ACHN (cell line): ENCODE measurements at places on chromosomes 7 and 10.
A peak's percentile ranks its signal among the peaks of the same experiment; 100 is the strongest.

DNA sequence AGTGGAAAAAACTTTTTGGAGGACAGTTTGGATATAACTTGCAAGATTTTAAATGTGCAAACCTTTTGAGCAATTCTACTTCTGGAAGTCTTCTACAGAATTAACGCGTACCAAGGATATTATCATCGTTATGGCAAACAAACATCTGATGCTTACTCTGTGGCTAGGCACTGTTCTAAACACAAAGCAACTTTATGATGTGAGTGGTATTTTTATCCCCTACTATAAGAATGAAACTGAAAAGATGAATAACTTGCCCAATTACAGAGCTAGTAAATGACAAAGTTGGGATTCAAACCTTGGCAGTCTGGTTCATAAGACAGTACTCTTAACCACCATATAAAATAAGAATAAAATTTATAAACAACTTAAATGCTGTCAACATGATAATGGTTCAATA, 15.8 kb downstream of the ASZ1 start:
- no peak for DNase-seq

GRCh38 chr10:123567984-123568739, 98.0 kb upstream of the GPR26 start:
- no peak for DNase-seq

DNA sequence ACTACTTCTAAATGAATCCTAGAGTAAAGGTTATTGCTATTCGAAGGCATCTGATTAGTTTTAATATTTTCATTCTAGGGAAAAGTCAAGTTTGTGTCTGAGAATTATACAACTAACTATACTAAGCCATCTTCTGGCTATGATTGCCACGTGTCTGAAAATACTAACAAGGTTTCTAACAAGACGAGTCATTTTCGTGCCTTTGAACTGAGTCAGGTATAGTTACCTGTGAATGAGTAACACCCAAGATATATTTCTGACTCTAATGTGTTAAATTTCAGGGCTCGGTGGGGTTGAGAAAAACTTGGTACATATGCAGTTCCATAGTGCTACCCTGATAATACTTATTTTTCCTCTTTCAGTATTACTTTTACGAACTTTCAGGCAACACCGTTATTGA, 35.5 kb downstream of the TASOR2 start:
- no peak for DNase-seq

- DNase-seq, result no peak
These were observed 143.9 kb upstream of the FRMD4A start for GRCh38 chr10:14474656-14475055.

DNA sequence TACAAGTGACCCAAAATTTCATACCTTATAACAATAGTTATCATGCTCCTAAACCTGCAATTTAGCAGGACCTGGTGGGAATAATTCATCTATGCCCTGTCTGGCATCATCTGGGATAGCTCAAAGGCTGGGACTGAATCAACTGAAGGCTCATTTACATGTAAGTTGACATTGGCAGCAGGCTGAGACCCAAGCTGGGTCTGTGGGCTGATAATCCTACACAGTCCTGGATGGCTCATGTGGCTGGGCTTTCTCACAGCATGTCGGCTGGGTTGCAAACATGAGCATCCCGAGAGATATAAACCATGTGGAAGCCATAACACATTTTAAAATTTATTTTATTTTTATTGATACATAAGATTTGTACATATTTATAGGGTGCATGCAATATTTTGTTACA, 19.5 kb upstream of the ABCB5 start:
- DNase-seq, result no peak

DNA sequence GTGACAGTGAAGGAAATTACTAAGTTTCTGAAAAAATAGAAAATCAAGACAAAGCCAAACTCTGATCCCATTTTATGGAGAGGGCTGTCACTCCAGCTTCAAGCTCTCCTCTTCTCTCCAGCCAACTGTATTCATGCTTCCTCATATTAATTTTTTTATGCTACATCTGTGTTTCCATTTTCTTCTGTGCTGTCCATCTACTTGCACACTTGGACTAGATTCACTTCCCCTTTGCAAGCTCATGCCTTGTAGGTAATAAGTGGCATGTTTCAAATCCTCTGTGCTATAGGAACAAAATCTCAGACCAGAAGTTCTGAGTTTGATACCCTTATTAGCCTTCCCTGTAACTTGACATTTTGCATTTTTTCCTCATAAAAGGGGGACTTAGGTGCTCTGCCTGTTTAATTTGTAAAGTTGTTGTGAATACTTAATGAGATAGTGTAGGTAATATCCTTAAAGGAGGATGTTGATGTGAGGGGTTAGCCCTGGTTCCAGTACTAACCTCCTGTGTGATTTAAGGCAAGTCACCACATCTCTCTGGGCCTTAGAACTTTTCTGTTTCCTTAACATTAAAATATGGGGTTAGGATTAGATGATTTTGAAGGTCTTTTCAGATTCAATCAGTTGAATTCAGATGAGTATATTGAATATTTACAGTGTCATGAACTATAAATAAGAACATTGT, 358.8 kb downstream of the BBS9 start:
- DNase-seq, result no peak

DNA sequence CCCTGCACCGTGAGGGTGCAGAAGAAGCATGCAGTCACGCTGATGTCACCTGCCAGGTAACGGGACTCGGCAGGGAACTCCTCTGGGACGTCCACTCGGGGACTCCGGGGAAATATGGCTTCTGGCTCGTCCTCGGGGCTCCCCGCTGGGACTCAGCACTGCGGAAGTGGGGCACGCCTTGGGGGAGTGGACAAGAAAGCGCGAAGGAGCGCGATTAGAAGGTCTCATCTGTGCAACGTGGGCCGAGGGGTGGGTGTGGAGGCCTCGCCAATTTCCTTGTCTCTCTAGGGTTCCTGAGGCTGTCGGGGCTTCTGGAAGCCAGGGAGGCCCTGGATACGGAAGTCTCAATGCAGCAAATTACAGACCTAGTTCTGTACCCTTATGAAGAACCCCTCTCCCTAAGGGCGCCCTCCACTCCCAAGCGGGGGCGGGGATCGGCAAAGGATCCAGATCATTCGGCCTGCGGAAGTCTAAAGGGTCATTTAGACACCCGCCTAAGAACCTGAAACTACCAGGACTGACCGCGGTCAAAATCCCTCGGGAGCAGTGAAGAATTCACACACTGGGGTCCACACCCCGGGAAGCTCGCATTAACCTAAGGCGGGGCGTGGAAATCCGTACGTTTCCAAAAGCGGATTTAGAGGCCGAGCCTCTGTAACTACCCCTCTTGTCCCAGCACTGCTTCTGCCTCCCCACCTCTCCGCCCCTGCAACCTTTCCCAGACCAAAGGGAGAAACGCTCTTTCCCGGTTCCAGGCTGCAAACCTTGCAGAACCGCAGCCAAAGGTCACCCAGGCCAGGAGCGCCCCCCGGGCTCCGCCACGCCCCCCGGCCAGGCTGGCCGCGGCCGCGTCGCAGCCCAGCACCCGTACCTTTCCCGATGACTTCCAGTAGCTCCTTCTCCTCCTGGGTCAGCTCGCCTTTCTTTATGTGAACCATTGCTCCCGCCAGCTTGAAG, 640 bp downstream of the ANKMY2 start:
- DNase-seq, result peak; percentile 89

GRCh38 chr7:5420067-5420880, 3.4 kb downstream of the TNRC18 start:
- DNase-seq, result peak; percentile 39

- DNase-seq, result no peak
These were observed 442.8 kb downstream of the PLXNA4 start for GRCh38 chr7:132133501-132133900.

GRCh38 chr10:99770408-99771045, 11.9 kb upstream of the ABCC2 start:
- DNase-seq, result no peak

DNA sequence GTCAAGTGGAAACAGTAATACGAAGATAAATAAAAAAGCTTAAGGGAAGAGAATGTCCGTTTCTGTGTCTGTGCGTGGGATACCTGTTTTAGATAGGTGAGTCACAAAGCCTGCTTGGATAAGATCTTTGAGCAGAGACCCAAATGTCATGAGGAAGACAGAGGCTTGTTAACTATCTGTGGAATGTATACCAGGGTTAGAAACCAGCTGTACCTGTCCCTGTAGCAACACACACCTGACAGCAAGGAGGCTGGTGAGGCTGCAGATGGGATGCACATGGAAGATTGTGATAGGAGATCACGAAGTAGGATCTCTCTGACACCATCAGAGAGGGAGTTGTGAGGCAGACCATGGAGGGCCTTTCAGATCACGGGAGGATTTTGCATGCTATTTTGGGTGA, 105.3 kb downstream of the ARHGAP21 start:
- DNase-seq, result no peak

DNA sequence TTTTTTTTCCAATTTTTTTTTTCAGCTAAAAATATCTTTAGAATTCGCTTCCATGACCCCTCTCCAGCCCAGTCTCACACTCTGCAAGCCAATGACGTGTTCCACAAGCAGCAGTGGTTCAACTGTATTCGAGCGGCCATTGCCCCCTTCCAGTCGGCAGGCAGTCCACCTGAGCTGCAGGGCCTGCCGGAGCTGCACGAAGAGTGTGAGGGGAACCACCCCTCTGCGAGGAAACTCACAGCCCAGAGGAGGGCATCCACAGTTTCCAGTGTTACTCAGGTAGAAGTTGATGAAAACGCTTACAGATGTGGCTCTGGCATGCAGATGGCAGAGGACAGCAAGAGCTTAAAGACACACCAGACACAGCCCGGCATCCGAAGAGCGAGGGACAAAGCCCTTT, 42.8 kb downstream of the CALML5 start:
- DNase-seq, result no peak

DNA sequence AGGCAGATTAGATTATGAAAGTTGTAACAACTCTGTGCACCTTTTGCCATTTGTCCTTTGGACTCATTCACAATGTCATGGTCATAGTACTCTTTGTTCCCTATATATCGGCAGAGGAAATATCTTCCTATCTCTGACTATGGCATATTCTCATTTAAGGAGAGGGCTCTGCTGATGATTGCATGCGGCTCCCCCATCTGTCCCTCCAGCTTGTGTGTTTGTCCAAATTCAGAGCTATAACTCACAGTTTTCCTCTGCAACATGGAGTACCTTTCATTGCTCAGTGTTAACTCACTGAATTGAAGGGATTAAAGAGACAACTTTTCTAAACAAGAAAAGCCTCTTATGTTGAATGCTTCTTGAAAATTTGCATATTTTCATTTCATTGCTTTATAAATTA, 145.5 kb downstream of the OTUD1 start:
- DNase-seq, result no peak

- no peak for DNase-seq
These were observed 7.4 kb upstream of the TSPAN33 start for GRCh38 chr7:129136887-129137642.

DNA sequence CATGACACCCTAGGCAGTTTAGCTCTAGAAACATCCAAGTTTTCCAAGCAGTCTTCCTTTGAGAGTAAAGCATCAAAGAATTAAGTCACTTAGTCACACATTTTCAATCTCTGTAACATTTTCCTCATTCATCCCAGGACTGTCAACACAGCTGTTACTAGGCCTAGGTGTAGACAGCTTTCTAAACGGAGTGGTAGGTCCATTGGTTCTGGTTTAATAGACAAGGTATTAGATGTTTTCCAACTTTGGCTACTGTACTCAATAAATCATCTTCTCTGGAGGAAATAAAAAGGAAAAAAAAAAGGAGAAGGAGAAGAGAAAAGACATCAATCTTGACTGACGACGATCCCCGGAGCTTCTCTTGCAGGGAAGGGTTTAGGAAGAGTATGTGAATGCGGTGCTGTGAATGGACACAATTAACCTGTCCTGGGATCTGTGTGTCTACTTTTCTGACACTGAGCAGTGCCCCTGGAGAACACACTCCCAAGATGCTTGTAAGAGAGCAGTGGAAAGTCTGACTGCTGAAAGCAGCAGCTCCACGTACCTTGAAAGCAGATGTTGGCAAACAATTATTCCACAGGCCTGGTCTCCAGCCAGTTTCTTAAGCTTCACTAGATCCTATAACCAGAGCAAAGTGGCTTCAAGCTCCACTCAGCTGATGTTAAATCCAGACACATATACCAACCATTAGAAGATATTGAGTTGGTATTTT, 59.1 kb downstream of the CXCL12 start:
- DNase-seq, result no peak

DNA sequence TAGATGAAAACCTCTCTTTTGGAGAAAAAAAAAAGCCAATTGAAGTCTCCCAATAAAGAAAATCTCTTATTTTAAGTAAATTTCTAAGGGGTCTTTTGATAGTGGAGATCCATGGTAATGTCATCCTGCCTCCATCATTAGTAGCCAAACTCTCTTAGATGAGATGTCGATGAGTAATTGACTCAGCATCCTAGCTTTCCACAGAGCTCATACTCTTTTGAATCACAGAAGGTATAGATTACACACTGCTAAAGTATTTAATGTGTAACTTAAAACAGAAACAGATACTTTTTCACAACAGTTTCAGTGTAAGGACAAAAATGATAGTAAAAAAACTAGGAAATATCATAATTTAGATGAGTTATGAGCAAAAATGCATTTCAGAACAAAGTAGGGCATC, 19.4 kb downstream of the MAGI2 start:
- peak; percentile 73 for DNase-seq

GRCh38 chr10:130542761-130543160, 406.6 kb downstream of the GLRX3 start:
- DNase-seq, result no peak

DNA sequence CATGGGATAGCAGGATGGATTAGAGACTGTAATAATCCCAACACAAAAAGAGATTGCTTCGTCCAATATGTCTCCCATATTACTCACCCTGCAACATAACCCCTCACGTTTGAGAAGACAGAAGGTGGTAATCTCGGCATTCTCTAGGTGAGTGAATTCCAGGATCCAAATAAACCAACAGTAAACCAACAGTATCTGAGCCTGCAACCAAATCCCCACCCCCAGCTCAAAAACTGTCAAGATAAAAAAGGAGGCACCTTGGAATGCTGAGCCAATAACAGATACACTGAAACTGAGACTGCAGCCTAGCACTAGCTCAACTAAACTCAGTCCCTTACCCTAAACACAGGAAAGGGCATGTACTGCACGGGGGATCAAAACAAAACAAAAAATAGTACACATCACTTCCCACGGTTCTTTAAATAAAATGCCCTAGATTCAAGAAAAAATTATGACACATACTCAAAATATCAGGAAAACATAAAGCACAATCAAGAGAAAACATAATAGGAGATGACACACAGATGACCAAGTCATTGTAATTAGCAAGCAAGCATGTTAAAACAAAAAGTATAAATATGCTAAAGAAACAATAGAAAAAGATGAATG, 28.0 kb downstream of the IPMK start:
- DNase-seq, result no peak

GRCh38 chr7:64869912-64870562, 33.0 kb upstream of the ZNF273 start:
- no peak for DNase-seq

GRCh38 chr10:72736828-72737220, 44.9 kb downstream of the MCU start:
- DNase-seq, result no peak

DNA sequence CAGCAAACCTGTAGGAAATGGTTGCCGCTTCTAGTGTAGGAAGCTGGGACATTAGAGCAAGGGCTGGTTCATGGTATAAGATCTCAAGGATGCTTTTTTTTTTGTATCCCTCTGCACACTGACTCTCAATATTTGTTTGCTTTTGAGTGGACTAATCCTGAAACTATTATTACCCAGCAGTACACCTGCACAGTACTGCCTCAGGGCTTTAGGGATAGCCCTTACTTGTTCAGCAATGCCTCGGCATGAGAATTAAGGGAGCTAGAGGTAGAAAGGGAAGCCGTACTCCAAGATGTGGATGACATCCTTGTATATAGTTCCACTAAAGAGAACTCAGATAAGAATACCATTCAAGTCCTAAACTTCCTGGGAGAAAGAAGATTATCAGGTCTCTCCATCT, 70.5 kb downstream of the COPG2 start:
- no peak for DNase-seq

- DNase-seq, result no peak
These were observed 66.4 kb downstream of the HK1 start for GRCh38 chr10:69344591-69345252.
